NCI-H2081 treated with DMSO at 0.1 percent for 48 hours (cell line): ENCODE measurements at places on chromosomes 5 and 9.

DNA sequence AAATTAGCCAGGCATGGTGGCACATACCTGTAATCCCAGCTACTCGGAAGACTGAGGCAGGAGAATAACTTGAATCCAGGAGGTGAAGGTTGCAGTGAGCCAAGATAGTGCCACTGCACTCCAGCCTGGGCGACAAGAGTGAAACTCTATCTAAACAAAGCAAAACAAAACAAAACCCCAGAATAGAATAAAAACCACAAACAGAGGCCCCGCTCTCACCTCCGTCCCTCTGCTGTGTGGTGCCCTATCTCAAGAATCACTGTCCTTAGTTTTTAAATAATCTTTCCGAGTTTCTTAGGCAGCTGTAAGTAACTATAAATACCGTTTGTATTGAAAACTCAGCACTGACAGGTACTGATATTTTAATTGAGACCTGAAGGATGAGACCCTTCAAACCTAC, 42.7 kb upstream of the IER5L start:
- no peak for DNase-seq

DNA sequence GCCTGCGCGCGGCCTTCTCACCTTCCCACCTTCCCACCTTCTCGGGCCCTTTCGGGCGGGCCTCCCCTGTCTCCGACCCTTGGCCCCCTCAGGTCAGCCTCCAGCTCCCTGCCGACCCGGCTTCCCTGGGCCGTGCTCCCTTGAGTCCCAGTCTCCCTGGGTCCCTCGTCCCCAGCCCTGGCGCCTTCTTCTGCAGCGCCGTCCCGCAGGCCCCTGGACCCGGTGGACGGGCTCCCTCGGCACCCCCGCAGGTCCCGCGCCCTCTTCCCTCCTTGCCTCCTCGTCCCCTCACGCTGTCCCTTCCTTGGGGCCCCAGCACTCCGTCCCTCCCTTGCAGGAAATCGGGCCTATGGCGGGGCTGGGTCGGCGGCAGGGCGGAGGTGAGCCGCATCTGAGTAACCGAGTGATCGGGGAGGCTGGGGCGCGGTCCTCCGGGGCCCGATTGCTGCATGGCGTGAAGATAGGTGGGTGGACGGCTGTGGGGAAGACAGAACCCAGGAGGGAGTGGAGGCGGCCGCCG, 7.6 kb downstream of the ARPC5L start:
- no peak for DNase-seq

- DNase-seq = no peak
These were observed at the start of gene EQTN for GRCh38 chr9:27297050-27297449. EQTN (minus strand) TSS chr9:27297150; CDS start chr9:27297055, 95 bp downstream.

DNA sequence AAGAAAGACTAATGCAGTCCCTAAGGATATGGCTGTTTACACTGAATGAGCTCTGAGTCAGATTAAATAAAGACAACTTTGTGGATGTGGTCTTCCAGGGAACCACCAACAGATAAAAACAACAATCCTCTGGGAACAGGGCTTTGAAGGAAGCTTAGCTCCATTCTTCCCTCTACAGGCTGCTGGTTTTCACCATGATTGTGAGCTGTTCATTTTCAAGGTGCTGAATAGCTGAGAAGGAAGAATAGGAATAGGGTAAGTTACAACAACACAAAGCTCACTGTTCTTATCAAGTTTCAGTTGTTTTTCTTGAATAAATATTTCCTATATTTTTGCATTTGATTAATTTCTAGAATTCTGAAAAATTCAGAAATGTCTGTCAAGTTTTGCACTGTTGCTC, 25.9 kb upstream of the PTAR1 start:
- no peak for DNase-seq

- no peak for DNase-seq
These were observed 29.2 kb downstream of the CSNK1A1 start for GRCh38 chr5:149521739-149522685.

- no peak for DNase-seq
These were observed 98.2 kb downstream of the OXCT1 start for GRCh38 chr5:41772056-41772455.

- DNase-seq = no peak
These were observed 3.3 kb upstream of the NINJ1 start for GRCh38 chr9:93137362-93137761.

GRCh38 chr5:66302344-66302743, 158.2 kb downstream of the SREK1 start:
- no peak for DNase-seq

- DNase-seq = no peak
These were observed 270.1 kb upstream of the FTMT start for GRCh38 chr5:121581588-121581987.
